ENCODE measurements at places on chromosomes 5 and 9. TPM values are rescaled to one million over a fixed set of nuclear protein-coding genes. Genes with fewer than 3 reads are reported as not detected.

DNA sequence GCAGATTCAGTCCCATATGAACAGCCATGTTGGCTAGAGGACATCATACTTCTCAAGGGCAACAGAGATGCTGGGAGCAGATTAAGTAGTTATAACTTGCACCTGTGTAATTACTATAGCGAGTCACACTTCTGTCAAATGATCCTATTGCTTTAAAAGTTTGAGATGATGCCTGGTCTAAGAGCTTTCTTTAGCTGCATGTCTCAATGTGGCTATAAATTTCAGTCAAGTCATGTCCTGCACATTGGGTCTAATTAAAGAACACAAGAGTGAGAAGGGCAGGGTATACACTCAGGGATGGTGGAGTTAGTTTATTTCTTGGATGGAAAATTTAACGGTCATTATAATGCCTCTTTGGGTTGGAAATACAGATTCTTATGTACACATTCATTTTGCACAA, 557.3 kb downstream of the RAB3C start:
- DNase-seq: no peak

GRCh38 chr9:27118916-27119315, 9.9 kb downstream of the TEK start:
- no peak for DNase-seq

CLIC3 gene
- polyA plus RNA-seq: 25.9 TPM

DNA sequence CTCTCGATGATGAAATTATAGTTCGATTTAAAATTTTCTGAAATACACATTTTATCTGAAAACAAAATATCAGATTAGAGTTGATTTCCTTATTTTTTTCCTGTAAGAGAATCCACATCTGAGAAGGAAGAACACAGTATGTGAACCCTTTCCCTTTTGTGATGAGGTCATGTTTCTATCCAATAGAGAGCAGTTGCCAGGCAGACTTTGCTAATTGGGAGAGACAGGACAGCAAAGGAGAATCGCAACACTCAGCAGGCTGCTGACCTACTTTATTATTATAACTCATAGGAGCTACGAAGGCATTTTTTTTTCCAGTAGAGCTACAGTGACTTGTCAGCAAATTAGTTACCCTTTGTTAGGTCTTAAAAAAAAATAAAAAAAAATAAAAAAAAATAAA, 242.1 kb downstream of the HCN1 start:
- DNase-seq: peak; percentile 3

GRCh38 chr5:124310453-124310852, 436.0 kb downstream of the ZNF608 start:
- no peak for DNase-seq

GRCh38 chr5:67693956-67694809, 497.6 kb upstream of the CD180 start:
- DNase-seq: peak; percentile 26

DNA sequence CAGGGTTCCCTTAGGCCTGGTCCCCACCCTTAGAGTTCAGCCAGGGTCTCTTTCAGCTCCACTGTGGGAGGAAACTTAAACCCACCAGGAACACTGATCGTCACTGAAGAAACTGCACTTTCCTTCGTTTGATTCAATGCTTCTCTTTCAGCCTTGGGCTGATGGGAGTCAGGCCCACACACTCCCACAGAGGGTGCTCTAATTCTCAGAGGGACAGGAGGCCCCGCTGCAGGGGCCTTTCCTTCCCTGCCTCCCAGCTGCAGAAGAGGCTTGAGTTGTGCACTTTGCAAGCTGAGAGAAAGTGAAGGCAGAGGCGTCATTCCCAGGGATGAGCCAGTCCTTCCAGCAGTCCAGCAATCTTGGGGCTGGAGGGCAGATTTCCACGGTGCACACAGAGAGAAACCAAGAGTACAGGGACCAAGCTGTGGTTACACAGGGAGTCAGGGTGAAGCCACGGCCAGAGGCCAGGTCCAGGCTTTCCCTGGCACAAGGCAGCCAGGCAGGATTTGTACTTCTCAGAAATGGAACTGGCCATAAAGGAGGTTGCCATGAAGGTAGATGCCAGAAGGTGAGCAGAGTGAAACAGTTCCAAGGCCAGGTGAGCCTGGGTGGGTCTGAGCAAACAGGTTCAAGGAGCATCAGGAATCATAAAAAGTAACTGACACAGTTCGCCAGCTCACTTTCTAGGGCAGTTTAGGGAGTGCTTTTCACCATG, 10.4 kb upstream of the GLIPR2 start:
- DNase-seq: no peak

- DNase-seq: peak; percentile 31
Observed at GRCh38 chr5:133926489-133927299, 41.7 kb downstream of the C5orf15 start.

DNA sequence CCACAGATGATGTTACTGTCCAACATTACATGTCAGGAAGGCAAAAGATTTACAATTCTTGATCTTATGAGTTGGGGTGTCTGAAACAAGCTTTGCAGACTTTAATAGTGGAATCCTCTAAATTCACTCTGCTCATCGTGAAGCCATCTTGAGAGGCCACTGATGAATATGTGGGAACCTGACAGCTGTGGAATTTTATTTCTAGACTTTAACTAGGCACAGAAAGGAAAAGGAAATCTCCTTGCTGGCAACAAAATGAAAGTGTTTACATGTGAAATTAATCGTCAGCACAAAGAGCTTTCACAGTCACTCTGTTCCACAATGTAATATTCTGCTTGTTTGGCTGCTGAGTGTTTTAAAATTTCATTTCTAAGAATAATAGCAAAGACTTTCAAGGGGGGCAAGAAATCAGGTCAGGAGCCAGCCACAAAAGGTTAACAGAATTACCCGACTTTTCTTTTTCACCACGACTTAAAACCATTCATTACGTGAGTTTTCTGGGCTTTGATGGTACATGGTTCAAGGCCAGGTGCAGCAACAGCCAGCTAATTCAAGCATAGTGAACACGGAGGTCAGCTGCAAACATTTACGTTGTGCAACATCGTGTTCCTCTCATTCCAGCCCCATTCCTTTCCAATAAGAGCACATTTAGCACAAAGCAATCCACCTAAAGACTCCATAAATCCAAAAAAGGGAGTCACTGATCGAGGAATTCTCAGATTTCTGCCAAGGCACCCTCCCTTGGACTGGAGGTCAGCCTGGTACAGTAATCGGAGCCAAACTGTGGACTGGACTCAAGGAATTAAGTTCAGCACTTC, 14.6 kb downstream of the NREP start:
- no peak for DNase-seq
